ENCODE measurements at places on chromosomes 16 and 17.

GRCh38 chr16:58931436-58931835 lies 197.3 kb upstream of the GOT2 start:
- no peak for DNase-seq

DNA sequence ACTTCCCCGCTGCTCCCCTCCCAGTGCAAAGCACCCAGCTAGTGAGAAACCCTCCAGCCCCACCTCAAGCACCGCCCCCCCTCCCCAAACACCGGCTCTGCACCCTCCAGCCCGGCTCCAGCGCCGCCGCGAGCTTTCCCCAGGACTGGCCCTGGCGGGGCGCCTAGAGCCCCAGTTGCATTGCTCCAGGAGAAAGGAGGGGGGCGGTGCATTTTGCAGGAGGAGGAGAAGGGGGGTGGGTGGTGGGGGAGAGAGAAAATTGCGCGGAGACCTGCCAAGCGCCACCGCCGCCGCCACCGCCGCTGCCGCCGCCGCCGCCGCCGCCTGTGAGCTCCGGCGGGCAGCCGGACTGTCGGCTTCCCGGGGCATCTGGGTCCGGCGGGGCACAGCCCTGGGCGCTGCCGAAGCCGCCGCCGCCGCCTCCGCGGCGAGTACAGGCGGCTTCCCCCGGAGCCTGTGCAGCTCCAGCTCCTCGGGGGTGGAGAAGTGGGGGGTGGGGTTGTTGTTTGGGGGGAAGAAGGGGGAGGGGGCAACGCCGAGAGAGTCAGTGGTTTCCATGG lies 333 bp upstream of the NOG start:
- peak; percentile 39 for DNase-seq

DNA sequence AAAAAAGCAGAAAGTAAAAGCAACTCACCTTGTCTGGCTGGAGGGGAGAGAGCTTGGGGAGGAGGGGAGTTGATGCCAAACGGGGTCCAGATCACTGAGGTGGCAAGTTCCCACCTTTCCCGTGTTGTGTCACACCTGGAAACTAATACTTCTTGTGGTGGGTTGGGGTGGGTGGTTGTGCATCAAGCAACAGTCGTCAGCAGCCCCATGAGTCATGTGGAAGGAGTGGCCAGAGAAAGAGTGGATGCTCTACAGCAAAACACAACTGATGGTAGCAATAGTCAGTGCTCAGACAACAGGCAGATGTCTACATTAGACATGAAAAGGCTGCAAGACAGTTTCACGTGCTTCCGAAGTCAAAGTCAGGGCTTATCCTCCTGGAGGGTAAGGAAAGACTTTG lies 35.4 kb downstream of the ARSG start:
- DNase-seq = no peak

GRCh38 chr16:58458606-58459343 lies 41.2 kb upstream of the NDRG4 start:
- no peak for DNase-seq

DNA sequence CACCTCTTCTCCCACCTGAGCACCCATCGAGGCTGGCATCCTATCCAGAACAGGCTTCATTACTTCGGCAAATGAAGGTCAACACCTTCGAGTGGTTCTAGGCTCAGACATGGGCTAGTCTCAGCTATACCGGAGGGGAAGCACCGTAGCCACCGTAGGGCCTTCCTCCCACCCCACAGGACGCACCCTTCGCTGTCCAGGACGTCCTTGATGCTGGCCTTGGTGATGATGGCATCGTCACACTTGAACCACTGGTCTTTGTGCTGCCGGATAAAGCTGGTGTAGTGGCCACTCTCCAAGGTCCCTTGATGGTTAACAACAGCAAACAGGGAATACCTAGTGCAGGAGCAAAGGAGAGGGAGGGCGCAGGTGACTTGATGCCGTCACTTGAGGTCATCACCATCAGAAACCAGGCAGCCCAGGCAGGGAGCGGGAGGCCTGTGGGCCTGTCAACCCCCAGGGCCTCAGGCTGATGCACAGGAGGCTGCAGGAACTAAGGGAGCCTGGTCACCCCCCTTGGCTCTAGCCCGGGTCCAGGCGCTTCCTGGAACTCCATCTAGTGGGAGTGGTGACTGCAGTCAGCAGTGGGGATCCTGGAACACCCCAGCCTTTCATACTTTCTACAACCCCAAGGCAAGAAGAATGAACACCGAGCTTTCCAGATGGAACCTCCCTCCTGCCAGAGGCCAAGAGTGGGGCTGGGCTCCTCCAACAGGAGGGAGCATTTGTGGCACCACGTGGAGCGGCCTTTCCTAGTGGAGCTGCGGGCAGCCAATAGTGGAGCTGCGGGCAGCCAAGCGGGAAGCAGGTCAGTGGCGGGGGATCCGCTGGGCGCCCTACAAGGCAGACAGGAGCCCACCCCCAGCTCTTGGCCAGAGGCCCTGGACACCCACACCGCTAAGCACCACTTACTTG lies 38.5 kb downstream of the USP22 start:
- no peak for DNase-seq

GRCh38 chr17:42651392-42651791 lies 7.7 kb upstream of the TUBG2 start:
- no peak for DNase-seq

DNA sequence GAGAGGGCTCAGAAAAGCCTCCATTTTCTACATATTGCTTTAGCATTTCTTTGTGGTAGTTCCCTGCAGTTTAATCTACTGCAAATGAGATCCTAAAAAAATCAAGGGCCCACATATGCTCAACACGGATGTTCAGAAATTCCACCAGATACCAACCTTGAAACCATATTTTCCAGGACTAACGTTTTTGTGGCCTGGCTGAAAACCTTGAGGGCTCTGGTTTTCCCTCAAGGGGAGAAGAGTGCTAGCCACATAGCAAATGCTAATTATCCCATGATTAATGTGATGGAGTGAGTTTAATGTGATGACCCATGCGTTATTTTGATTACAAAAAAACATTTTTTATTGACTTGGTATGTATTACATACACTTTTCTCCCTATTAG lies 68.9 kb downstream of the SNX11 start:
- no peak for DNase-seq

GRCh38 chr17:48333034-48333530 lies 96.9 kb downstream of the SKAP1 start:
- no peak for DNase-seq

GRCh38 chr17:81511804-81512561 lies 616 bp downstream of the ACTG1 start:
- no peak for DNase-seq

DNA sequence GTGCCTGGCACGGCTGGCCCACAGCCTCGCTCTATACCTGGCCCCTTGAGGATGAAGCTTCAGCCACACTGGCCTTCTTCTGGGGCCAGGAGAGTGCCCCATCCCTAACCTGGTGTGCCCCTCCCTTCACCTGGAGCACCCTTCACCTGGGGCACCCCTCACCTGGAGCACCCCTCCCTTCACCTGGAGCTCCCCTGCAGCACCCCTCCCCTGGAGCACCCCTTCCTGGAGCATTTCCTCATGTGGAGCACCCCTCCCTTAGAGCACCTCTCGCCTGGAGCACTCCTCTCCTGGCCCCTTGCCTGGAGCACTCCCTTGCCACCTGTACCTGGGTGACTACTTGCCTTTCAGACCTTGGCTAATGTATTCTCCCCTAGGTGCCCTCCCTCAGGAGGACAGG lies 2.4 kb upstream of the FBXL16 start:
- DNase-seq = no peak

- no peak for DNase-seq
Measured at GRCh38 chr17:48238933-48239602, 131.5 kb downstream of the SNX11 start.

DNA sequence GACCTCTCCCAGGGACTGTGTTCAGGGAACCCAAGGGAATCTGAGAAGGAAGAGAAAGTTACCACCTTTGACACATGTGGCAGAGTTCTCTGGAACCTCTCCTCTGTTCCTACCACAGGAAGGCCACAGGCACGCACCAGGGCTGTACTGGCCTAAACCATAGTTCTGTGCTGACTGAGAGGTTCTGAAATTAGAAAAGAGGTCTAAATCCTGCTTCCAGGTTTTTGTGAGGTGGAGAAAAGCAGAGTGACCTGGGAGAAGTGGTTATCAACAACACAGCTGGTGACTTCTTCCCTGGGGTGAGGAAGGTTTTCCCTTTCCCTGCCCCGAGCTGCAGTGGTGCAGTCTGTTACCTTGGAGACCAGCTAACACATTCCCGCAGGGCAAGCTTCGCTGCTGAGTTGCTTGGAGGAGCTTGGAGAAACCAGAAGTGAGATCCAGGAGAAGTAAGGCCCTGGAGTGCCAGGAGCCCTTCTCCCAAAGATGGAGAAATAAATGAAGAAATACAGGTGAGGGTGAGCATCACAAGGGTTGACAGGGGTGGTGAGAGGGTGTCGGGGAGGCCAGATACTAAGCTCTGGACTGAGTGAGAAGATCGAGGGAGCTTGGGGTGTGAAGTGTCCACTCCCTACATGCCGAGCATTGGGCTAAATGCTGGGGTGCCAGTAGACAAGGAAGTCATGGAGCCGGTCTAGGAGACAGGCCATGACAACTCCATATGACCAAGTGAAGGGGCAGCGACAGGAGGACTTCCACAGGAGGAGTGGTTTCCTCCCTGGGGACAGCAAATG lies at the start of gene VWA3A:
VWA3A (plus strand) TSS at position 399 of the 791 bp plus-strand sequence; CDS start at position 496, 97 bp downstream.
- DNase-seq = peak; percentile 64

DNA sequence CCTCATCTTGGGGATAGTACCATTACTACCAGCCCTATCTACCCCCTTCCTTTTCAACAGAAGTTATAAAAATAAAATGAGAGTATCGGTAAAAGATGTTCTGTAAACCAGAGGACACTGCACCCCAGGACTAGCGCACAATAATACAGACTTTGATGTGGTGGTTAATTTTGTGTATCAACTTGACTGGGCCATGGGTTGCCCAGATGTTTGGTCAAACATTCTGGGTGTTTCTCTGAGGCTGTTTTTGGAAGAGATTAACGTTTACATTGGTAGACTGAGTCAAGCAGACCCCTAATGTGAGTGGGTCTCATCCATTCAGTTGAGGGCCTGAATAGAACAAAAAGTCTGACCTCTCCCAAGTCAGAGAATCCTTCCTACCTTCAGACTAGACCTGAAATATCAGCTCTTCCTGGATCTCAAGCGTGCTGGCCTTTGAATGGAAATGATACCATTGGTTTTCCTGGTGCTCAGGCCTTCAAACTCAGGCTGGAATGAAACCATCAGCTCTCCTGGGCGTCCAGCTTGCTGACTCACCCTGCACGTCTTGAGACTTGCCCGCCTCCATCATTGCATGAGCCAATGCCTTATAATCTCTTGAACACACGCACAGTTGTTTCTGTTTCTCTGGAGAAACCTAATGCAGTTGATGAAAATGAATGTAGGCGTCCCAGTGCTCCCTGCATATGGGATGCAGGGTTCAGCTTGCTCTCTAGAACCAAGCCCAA lies 10.1 kb downstream of the MRM1 start:
- peak; percentile 71 for DNase-seq

- DNase-seq = no peak
Measured at GRCh38 chr17:81036197-81036941, 1.4 kb downstream of the BAIAP2 start.

DNA sequence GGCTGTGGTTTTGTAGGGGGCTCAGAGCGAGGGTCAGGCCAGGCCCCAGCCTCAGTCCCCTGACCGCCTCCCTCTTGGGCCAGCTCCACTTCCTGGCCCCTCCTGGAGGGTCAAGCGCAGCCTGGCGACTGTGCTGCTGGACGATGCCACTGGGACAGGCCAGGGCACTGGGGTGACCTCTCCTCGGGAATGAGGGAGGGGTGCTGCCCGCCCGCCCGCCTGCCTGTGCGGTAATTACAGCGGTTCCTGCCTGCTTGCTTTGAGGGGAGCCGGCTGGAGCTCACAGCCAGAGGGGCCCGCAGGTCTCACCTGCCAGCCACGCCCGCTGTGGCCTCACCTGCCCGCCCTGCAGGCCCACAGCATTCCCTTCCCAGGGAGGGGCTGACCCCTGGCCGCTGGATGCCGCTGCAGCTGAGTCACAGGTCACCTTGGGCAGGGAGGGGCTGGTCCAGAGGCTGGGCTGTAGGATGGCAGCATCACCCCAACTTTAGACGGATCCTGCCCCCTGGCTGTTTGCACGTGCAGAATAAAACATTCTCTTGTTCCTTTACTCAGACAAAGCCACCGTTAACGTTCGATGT lies 76.7 kb upstream of the CBX4 start:
- DNase-seq = no peak

DNA sequence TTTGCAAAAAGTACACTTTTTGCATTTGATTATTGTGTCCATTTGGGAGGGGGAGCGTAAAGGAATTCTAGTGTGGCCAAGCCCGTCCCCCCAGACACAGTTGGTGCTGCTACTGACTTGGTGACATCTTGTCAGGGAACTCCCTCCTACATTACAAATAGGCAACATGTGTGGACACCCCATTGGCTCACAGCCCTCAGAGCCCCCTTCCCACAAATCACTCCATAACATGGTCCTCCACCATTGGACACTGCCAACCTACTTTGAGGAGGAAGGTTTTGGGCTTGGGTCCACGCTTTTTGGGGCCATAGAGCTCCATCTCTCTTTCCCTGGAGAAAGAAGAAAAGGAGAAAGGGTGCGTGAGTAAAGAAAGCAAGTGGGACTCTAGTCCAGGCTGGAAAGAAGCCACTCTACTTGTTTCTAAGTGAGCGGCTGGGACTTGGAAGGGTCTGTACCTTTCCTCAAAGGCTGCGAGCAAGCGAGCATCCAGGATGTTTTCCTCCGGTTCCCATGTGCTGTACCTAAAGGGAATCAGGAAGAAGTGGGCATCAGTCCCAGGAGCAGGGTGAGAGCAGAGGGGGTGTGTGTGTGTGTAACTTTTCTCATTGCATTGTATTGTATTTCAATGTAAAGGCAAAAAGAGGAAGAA lies 958 bp downstream of the CBX8 start:
- DNase-seq = no peak

DNA sequence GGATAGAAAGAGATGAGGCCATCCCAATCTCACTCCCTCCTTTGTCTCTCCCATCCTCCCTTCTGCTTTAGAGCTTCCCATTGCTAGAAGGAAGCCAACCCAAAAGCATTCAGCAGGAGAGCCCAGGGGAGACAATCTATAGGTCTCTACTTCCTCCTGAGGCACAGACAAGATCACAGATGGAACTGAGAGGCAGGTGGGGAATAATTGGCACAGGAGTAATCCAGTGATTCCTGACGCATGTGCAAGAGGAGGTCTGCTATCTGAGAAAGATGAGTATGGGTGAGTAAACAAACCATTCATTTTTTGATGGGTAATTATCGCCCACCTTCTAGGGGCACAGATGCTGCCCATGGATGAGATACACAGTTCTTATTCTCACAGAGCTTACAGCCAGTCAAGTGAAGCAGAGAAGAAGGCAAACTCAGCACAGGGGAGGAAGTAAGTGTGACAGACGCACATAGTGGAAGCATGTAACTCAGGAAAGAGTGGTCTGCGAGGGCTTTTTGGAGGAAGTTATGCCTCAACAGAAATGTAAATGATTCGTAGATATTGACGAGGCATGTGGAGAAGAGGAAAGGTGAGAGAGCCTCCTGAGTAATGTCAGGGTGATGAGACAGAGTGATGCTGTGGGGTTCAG lies 88.9 kb upstream of the HLF start:
- no peak for DNase-seq
